ENCODE measurements at places on chromosomes 16 and 17.
A peak's percentile ranks its signal among the peaks of the same experiment; 100 is the strongest.

DNA sequence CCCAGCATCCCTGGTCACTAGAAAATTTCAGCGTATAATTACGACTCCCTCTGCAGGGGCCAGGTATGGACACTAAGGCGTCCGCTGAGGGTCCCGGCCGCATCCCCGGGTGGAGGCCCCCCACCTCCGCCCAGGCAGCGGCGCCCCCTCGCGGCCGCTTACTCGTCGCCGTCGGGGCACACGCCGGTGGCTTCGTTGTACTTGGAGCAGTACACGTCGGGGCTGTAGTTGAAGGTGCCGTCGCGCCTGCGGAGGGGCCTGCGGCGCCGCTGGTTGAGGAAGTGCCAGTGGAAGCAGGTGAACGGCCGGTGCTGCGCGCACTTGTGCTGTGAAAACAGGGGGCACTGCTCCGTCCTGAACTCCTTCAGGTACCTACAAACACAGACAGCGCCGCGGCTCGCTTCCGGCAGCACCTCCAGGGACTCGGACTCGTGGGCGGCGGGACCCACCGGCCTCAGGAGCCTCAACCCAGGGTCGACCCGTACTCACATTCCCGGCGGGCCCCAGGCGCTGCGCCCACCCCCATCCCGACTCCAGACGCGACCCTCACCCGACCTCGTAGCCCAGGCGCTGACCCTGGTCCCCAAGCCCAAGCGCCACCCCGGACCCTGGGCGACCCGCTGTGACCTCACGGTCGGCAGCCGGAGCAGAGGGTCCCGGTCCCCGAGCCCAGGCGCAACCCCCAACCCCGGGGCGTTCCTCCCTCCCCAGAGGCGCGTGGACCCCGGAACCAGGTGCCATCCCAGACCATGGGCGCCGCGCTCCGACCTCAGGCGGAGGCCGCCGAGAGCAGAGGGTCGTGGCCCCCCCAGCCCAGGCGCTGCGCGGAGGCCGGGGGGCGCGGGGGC lies 596 bp downstream of the UNKL start:
- DNase-seq: peak; percentile 84

GRCh38 chr17:4558347-4558971 lies 1.9 kb downstream of the GGT6 start:
- DNase-seq: no peak

- no peak for DNase-seq
These were observed 12.4 kb downstream of the RNF40 start for GRCh38 chr16:30774367-30775130.

- no peak for DNase-seq
These were observed 19.9 kb downstream of the MAF start for GRCh38 chr16:79580453-79581191.

GRCh38 chr16:72957303-72958277 lies 90.3 kb downstream of the ZFHX3 start:
- no peak for DNase-seq

GRCh38 chr16:3012246-3012645 lies 477 bp upstream of the CLDN9 start:
- DNase-seq: no peak

GRCh38 chr16:7438601-7439000 lies 106.0 kb downstream of the RBFOX1 start:
- DNase-seq: no peak

All from hematopoietic multipotent progenitor cell (in vitro differentiated cells).